ENCODE measurements at places on chromosomes 5 and 9. TPM values are rescaled to one million over a fixed set of nuclear protein-coding genes. Genes with fewer than 3 reads are reported as not detected.

TAS2R1 gene
- not detected for total RNA-seq

C9 gene
- 0.13 TPM for total RNA-seq

COL5A1 gene
- 109 TPM for total RNA-seq

HTR4 gene
- 0.07 TPM for total RNA-seq

AGPAT2 gene
- 29.1 TPM for total RNA-seq

FBP1 gene
- 13.2 TPM for total RNA-seq

SLC46A2 gene
- not detected for total RNA-seq

FAM78A gene
- 4.7 TPM for total RNA-seq

GABRA6 gene
- 0.66 TPM for total RNA-seq

PCDHA11 gene
- under 0.01 TPM for total RNA-seq

PCDHGB1 gene
- total RNA-seq = 0.66 TPM

SLC34A1 gene
- not detected for total RNA-seq

KCTD16 gene
- total RNA-seq = 0.27 TPM

PRUNE2 gene
- total RNA-seq = 29.1 TPM

C9orf50 gene
- not detected for total RNA-seq

EHMT1 gene
- total RNA-seq = 60.1 TPM

FOXD4L5 gene
- not detected for total RNA-seq

PCDHGC4 gene
- 1.3 TPM for total RNA-seq

HTR1A gene
- total RNA-seq = not detected

C9orf152 gene
- total RNA-seq = not detected

CEL gene
- 0.14 TPM for total RNA-seq

SLC6A3 gene
- total RNA-seq = not detected

FAM120AOS gene
- 45.3 TPM for total RNA-seq

GLRA1 gene
- total RNA-seq = not detected

All from thoracic aorta endothelial cell (primary cell).